ENCODE measurements at places on chromosomes 12 and 14.

DNA sequence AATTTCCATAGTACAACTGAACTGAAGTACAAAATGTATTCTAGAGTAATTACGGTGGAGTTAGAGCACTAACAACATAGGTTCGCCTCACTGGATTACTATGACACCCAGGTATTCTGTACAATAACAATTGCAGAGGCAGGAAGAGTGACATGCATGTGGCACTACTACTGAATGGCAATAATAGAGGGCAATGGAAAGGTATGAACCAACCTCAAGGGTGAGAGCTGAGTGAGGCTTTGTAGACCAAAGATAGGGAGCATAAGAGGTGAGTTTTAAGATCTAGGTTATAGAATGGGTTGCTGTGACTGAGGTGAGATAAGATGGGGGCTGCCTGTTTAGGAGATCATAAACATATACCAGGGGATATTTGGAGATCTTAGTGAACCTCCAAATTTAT lies 343.1 kb downstream of the PCNX1 start:
- no peak for DNase-seq

- DNase-seq: no peak
Observed at GRCh38 chr12:91204421-91204820, 21.8 kb upstream of the DCN start.

GRCh38 chr12:119547001-119547400 lies 46.6 kb upstream of the TMEM233 start:
- DNase-seq: no peak

GRCh38 chr12:42958291-42958674 lies 368.7 kb upstream of the PRICKLE1 start:
- no peak for DNase-seq

DNA sequence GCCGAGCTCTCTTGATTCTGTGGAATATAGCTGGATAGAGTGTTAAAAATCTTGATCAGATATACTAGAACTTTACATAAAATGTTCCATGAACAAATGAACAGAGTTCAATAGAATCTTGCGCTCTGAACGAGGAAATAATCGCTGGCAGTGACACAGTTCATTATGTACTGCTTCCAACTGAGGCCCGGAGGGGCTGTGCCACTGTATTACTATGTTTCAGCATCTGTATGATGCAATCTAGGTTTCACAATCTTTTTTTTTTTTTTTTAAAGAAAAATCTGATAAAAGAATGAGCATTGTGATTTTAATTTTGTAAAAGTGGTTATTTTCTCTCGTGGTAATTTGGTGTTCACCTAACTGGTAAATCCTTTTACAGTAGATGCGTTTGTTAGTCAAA lies 77.2 kb downstream of the FERMT2 start:
- DNase-seq: no peak

DNA sequence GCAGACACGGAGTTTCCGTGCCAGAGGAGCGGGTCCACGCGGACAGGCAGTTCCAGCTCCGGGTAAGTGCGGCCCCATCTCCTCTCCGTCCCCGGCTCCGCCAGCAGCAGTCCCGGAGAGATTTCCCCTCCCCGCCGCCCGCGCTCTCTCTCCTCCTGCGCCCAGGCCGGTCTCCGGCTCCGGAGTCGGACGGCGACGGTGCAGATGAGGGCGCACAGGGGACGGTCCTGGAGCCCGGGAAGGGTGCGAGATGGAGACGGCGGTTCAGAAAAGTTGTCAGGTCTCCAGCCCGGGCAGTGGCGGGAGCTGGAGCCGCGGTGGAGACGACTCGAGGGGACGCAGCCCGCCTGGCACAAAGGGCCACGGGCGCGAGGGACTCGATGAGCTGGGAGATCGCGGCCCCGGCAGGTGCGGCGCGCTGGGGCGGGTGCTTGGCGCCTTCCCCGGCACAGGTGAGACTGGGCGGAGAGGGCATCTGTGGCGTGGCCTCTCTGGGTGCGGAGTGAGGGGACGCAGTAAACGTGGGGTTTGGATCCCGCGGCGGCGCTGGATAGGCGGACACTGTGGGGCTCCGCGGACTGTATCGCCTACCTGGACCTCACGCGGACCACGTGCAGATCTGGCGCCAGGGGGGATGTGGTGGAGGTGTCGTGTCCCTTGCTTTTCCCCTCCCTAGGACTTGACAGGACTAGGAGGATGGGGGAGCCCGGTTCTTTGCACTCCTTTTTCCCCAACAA lies 1540.3 kb upstream of the TMEM132C start:
- DNase-seq: no peak

- DNase-seq: no peak
Observed at GRCh38 chr12:53115112-53115890, 12.0 kb downstream of the SOAT2 start.

DNA sequence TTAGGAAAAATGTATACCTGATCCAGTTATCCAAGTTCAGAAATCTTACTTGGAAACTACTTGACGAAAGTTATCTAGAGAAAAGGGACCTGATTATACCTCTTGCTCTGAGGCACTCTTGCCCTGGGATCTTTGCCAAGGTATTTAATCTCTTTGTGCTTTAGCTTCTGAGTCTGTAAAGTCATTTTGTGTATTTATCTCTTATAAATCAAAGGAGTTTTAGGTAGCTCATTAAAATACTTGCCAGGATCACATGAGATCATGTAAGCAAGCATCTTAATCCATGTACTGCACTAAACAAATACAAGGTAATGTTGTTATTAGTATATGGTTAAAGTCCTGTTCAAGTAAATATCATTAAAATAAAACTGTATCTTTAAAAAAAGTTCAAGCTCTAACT lies 147.5 kb downstream of the IPO8 start:
- no peak for DNase-seq

DNA sequence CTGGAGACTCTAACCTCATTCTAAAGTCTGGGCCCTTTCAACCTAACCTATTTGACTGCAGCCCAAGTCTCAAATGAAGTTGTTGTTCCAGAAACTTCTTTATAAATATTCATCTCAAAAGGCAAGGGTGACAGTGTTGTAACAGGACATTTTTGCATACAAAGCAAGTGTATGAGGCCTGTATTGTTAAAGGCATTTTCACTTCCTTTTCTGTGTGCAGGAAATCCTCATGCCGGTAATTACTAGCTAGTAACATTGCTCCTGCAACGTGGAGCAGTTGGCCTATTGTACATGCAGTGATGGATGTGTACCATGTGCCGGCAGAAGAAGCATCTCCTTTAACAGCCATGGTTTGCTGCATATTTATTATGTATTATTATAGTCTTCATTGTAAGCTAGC lies 156.5 kb upstream of the RMST start:
- DNase-seq: no peak

DNA sequence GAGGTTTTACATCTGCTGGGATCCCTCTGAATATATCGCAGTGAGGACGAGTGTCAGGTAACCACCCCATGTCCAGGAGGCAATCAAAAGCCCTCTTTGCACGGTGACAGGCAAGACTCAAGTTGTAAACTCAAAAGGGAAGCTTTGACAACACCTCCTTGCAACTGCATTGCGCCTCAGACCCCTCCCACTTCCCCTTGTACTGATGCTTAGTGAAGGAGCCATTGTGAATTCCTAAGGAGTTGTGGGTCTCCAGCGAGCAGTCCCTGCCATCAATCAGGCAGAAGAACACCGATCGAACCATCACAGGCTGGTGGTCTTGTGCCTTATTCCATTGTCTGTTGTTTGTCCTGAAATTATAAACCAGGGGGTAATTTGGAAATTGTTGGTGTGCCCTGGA lies 112.6 kb downstream of the CCDC60 start:
- no peak for DNase-seq

- DNase-seq: no peak
Observed at GRCh38 chr14:75675265-75675960, 14.4 kb downstream of the TTLL5 start.

- DNase-seq: no peak
Observed at GRCh38 chr14:44165286-44165685, 341.8 kb downstream of the FSCB start.

GRCh38 chr14:23071244-23071920 lies 14.1 kb upstream of the CDH24 start:
- DNase-seq: peak; percentile 74

GRCh38 chr14:89425931-89426330 lies 8.9 kb upstream of the FOXN3 start:
- DNase-seq: no peak

DNA sequence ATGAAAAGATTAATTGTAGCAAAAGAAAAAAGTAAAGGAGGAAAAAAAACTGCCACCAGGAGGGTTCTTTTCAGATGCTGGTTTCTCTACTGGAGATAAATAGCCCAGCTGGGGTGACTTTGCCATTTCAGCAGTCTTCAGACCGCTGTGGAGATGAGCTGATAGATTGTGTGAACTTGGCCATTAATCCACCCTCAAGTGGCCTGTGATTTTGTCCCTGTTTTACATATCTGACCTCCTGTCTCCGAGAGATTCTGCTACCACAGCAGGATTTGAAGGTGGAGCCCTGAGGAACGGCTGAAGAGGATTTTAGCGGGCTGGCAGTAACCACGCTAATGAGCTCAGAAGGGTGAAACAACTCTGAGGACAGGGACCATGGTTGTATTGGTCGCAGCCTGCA lies 72.7 kb downstream of the WSCD2 start:
- no peak for DNase-seq

GRCh38 chr12:29026419-29026818 lies 122.7 kb upstream of the FAR2 start:
- DNase-seq: no peak

GRCh38 chr12:121769831-121770301 lies 23.6 kb downstream of the RHOF start:
- DNase-seq: no peak

- DNase-seq: no peak
Observed at GRCh38 chr14:48398675-48399282, 723.4 kb upstream of the MDGA2 start.
